ENCODE measurements at places on chromosomes 5 and 9.
A peak's percentile ranks its signal among the peaks of the same experiment; 100 is the strongest.

DNA sequence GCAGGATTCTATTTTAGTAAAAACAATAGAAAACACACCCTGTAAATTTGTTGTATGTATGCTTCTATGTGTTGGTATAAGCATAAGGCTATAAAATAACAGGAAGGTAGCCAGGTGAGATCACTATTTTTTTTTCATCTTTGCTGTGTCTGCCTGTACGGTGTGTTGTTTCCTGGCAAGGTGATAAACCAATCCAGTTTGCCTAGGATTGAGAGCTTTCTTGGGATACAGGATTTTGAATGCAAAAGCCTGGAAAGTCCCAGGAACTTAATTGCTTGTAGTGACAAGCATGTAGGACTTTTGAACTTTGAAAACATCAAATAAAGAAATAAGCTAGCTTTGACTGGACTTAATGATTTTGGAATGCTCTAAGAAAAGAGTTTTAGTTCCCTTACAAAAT lies 83.3 kb upstream of the RORB start:
- no peak for DNase-seq

GRCh38 chr5:53902296-53902907 lies 342.0 kb downstream of the NDUFS4 start:
- DNase-seq = no peak

DNA sequence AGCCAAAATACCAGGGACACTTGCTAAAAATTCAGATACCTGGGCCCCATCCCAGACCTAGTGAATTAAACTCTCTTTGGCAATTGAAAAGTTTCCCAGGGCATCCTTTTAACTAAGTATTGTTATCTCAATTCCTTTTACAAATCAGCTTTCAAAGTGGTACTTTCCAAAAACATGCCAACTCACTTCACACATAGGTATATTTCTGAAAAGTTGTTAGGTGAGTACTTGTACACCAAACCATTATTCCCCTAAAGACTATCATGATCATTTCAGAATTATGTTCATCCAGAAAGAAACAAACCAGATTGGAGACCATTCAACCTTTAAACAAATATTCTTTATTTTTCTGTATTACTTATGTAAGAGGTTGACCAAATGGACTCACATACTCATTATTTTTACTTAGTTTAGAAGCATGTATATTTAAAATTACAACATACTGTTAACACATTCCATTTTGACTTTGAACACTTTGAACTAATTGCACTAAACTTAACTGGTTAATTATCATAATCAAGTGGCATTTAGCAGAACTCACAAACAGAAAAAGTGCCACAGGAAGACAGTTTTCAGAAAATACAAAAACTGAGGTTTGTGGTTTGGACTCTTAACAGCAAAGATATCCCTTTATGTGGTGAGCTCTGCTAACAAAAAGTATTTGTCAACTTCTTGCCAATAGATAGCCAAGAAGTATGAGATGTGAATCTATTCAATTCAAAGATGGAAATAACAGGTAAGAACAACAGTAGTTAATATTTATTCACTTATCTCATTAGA lies 40.7 kb downstream of the KIAA0825 start:
- no peak for DNase-seq

GRCh38 chr9:92242260-92243136 lies 51.0 kb downstream of the IARS1 start:
- DNase-seq = no peak

DNA sequence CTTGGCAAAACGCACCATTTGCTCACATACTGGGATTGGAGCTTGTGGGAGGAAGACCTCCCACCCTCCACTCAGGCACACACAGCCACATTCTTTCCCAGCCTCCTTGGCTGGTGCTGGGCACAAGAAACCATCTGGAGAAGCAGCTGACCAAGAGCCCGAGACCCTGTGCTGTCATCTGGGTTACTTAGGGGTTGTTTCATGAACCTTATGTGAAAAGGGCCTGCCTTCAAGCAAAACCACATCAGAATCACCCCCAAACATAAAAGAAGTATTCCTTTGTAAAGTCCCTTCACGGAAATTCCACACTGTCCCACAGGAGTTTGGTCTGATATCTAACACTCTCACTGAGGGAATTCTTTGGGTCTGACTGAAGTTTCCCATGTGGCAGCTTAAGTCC lies 172.1 kb downstream of the NR3C1 start:
- DNase-seq = no peak

- no peak for DNase-seq
These were observed 27.4 kb upstream of the WHRN start for GRCh38 chr9:114532561-114533237.

- no peak for DNase-seq
These were observed 13.9 kb downstream of the ALDOB start for GRCh38 chr9:101421653-101422065.

DNA sequence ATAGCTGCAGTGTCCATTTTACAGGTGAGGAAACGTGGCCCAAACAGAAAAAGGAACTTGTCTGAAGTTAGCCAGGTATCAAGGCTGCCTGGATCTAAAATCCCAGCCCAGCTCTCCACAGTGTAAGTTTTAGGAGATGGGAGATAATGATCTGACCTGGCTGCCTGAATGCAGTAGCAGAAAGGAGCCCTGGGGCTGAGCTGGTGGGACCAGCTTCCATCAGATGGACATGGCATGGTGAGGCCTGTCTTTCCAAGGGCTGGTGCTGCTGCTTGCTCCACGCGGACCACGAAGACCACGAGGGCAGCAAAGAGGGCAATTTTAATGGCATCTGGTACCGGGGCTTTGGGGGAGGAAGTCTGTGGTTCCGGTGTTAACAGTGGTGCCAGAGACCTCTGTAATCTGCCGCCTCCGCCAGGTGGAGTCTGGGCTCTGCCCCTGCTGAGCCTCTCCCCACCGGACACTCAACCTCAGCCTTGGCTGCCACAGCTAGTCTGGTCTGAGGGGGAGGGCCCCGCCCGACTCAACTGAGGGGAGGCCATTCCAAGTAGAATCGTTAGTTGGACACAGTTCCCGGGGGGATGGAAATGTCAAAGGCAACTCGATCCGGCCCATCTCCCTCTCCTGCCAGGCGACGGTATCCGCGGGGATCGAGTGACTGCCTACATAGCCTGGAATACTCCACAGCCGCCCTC lies 650 bp downstream of the MYORG start:
- peak; percentile 61 for DNase-seq

Measured in activated T-cell treated with anti-CD3 and anti-CD28 coated beads, Interleukin-2, amount 50 U/mL, for 48 hours (primary cell).